ENCODE measurements at places on chromosomes 5 and 9.

DNA sequence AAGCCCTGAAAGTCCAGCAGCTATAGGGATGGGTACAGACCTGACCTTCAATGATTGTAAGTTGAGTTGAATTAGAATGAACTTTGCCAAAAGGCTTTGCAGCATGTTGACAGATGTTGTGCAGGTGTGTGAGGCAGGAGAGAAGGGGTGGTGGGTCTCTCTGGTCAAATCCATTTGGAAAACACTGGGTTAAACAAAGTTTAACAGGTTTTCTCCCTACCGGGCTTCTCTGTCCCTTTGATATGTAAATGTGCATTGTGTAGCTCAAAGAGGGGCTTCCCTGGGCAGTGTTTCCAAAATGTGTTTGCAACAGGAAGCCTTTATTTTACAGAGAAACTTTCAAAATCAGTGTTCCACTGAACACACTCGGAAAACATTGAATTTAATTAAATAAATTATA lies 72.1 kb upstream of the BRINP1 start:
- no peak for DNase-seq

- DNase-seq: no peak
These were observed 7.7 kb downstream of the HK3 start for GRCh38 chr5:176891331-176891958.

- no peak for DNase-seq
These were observed 216.4 kb downstream of the CDH10 start for GRCh38 chr5:24428345-24428744.

DNA sequence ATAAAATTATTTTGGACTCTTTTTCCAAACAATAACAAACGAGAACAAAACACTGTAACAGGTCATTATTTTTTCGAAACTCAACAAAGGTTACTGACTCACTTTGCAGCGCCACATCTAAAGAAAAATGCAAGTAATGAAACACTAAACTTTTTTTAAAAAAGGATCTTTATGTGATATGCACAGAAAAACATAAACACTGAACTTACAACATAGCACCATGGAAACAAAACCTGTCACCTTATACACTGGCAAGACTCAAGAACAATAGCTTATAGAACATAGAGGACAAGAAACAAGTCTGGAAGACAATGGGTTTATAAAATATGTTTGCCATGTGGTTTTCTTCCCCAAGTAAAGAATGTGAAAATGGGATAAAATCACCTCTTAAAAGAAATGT lies 85.2 kb downstream of the AUH start:
- DNase-seq: no peak

DNA sequence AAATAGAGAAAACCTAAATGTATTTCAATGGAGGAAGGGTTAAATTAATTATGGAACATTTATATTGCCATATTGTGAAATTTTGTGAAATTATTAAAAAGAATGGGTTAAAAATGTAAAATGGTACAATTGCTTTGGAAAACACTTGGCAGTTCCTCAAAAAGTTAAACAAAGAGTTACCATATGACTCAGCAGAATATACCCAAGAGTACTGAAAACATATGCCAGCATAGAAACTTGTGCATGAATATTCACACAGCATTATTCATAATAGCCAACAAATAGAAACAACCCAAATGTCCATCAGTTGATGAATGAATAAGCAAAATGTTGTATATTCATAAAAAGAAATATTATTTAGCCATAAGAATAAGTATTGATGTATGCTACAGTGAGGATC lies 181.0 kb upstream of the MAST4 start:
- no peak for DNase-seq

GRCh38 chr5:123164054-123164453 lies 75.0 kb downstream of the PRDM6 start:
- no peak for DNase-seq

GRCh38 chr5:132025403-132025971 lies 14.0 kb upstream of the ACSL6 start:
- peak; percentile 3 for DNase-seq

Data from D341Med (cell line).